NCI-H1694 treated with DMSO at 0.1 percent for 48 hours (cell line): ENCODE measurements at places on chromosomes 1 and 21.

- no peak for DNase-seq
Observed at GRCh38 chr1:180424848-180425457, 77.4 kb downstream of the ACBD6 start.

- no peak for DNase-seq
Observed at GRCh38 chr1:2170211-2170610, 24.4 kb downstream of the FAAP20 start.

DNA sequence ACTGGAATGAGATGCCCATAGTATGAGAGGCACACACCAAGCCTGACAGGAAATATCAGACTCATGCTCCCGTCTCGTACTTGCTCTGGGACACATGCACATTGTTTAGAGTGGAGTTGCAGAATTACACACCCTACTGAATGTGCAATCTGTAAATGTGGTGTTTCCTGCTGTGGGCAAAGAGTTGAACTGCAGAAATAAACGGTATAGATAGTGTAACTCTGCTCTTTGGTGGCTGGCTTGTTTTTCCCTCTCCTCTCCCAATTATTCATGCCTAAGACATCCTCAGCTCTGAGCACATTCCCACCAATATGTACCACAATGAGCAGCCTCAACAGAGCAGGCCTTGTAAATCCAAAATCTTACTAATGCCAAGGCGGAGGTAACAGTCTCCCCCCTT is 90.1 kb upstream of the DIRAS3 start:
- DNase-seq: no peak

- no peak for DNase-seq
Observed at GRCh38 chr1:86848654-86849053, 65.3 kb downstream of the SELENOF start.

DNA sequence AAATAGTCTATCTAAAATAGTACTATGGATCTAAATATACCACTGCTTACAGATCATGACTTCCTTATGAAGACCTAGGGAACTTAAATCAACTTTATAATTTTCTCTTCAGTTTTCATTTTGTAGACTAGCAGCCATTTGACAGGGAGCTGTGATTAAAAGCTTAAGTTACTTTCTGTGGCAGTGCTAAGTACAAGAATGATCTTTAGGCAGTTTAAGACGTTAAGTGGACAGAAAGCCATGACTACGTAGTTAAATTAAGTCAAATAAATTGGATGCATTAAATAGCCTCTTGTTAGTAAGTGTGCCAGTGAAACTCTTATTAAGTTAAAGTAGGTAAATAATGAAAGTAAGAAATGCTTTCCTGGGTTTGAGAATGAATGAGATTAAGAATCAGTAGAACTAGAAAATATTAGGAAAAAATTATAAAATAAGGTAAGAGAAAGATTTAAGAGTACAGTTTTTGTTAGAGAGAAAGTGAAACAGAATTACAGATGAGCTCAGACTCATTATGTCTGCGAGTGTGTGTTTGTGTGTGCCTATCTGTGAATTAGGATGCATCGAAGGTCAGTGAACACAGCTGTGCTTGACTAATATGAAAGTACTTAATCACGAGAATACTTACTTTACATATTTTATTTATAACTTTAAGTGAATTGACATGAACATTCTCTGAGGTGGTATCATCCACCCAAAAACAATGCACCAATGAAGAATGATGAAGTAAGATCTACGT is 336.9 kb downstream of the KCNT2 start:
- no peak for DNase-seq

GRCh38 chr1:221994274-221994698 is 252.4 kb upstream of the DUSP10 start:
- no peak for DNase-seq

- DNase-seq: no peak
Observed at GRCh38 chr21:41220208-41220733, 52.3 kb downstream of the BACE2 start.

DNA sequence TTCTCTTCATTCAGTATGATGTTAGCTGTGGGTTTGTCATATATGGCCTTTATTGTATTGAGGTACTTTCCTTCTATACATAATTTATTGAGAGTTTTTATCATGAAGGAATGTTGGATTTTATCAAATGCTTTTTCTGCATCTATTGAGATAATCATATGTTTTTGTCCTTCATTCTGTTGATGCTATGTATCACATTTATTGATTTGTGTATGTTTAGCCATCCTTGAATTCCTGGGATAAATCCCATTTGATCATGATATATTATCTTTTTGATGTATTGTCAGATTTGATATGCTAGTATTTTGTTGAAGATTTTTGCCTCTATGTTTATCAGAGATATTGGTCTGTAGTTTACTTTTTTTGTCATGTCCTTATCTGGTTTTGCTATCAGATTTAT is 20.9 kb upstream of the GPR161 start:
- DNase-seq: no peak
